ENCODE measurements at places on chromosomes 6 and 20.

DNA sequence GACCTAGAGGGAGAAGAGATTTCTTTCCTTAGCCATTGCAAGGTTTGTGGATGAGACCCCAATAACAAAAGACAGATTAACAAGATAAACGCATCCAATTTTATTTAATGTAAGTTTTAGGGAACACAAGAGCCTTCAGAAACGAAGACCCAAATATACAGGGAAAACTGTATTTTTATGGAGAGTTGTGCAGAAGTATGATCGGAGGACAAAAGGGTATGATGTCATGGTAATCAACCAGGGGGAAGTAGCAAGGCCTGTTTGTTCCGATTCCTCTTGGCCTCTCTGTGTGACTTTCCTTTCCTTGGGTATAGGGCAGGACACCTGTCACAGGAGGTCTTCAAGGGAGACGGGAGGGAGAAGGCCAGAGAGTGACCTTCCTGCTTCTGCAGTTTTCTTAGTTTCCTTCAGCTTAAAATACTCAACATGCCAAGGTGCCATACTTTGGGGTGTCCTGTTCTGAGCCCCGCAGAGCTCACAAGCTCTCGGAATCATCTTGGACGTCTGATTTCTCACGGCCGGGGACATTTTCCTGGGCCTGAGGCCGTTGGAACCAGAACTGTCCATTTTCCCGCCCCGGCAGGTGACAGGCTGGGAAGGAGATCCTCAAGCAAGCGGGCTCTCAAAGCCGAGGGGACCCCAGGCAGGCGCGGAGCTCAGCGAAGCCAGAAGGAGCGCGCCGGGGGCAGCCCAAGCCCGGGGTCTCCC is 21.7 kb downstream of the TMC2 start:
- no peak for DNase-seq

GRCh38 chr20:11136691-11137090 is 462.9 kb upstream of the JAG1 start:
- no peak for DNase-seq

- no peak for DNase-seq
These were observed 3.1 kb downstream of the DSP start for GRCh38 chr6:7544597-7544996.

DNA sequence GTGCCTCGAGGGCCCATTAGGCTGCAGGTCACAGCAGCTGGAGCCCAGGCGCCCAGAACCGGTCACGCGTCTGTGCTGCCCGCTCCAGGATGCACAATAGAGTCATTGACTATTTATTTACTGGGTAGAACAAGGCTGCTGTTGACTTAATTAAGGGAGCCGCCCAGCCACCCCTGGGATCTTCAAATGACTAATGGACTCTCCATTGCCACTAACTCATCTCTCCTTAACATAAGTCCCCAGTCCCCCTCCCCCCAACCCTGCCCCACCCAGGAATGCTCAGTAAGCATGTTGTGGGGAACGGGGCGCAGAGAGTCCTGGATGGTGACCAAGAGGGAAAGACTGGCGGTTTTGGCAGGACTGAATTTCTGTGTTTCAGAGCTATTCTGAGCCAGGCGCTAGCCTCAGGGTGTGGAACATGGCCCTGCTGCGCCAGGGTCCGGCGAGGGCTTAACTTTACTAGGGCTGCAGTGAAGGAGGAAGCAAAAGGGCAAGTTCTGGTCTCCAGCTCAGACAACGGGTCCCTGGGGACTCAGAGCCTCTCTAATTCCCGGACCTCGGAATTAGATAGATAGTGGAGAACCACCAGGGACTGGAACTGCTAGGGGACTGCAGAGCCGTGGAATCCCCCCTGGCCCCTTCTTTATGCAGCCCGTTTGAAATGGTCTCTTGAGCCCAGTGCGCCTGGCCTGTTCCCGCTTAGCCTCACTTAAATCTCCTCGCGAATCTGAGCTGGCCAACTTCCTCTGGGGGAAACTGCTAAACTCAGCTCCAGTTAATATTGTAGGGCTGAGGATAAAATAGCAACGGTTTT is 1.5 kb upstream of the GRIK2 start:
- DNase-seq: no peak

DNA sequence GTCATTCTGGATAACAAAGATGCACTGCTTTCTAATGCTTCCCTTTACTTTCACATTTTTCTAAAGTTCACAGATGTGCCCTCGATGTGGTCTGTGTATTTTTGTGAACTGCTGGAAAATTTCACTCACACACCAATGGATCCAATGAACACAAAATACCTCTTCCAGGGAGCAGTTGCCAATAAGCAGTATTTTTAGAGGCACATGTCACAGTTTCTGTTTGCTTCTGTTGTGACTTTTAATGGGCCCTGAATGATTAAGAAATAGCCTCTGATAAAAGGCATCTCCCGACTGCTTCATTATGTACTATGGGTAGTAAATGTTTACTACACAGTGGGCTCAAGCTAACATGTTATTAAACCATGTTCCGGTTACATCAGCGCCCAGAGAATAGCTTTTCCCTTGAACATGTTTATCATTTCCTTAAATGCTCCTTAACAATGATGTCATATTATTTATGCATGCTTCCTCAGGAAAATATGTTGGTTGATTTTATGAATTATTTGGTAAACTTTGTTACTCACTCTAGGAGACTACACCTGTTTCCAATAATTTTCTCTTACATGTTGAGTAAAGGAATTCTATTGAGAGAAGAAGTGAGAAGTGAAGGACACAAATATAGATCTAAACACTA is 188.0 kb downstream of the KCNQ5 start:
- DNase-seq: peak; percentile 25

- no peak for DNase-seq
These were observed 42.0 kb upstream of the BPIFA2 start for GRCh38 chr20:33125983-33126382.

- no peak for DNase-seq
These were observed 593 bp upstream of the COL9A3 start for GRCh38 chr20:62816031-62816883.

DNA sequence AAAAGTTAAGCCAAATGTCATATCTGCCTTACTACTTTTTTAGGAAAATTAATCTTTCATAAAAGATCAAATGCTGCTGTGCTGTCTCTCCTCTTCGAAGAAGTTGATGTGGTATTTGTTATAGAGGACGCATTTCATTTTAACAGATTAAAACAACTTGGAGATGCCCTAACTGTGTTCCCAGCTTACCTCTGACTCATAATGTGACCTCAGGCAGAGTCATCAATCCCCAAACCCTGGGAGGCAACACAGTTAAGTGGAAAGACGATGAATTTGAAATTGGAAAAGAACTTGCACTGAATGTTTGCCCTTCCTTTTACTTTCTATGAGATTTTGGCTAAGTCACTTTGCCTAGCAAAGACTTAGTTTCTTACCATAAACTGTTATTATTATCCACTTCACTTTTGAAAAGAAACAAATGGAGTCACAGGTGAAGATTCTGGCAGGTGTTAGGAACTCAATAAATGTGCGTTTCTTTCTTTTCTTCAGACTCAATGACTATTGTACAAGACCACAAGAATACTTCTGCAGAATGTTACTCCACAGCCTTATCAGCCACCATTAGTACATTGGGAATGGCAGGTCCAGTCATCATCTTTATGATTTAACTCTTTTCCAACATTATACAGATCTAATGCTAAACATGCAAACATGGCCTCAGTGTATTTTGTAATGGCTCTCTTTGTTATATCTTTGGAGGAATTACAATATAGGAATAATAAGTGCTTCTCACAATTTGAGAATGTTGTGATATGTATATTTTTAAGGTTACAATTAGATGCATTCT is 102.6 kb downstream of the COL21A1 start:
- peak; percentile 20 for DNase-seq

- DNase-seq: no peak
These were observed 82.0 kb downstream of the PTPRK start for GRCh38 chr6:128438393-128438792.

Data from fibroblast of skin of left quadriceps (primary cell).